ENCODE measurements at places on chromosomes 3 and 15.

GRCh38 chr15:64599716-64600115 lies 139.3 kb downstream of the ZNF609 start:
- DNase-seq, result no peak

GRCh38 chr3:153069598-153070510 lies 92.2 kb upstream of the RAP2B start:
- DNase-seq, result no peak

DNA sequence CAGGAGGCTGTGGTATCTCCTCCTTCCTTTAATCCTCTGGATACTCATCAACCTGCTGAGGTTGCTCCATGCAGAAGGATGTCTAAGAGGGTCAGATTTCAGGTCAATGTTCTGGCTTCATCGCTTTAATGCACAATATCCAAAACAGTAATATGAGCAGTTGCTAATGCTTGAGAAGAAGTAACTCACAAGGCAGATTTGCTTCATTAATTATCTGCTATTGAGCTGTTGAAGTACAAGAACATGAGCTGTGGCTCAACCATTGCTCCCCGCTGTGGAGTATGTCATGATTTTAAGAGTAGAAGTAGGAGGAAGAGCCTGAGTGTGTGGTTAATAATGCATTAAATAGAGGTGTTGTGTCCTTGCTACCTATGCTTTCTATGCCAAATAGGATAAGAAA lies 1412.9 kb upstream of the ALCAM start:
- no peak for DNase-seq

GRCh38 chr15:90412356-90413194 lies 24.5 kb downstream of the IQGAP1 start:
- DNase-seq, result no peak

GRCh38 chr15:89877083-89877425 lies 16.7 kb downstream of the AP3S2 start:
- DNase-seq, result no peak

DNA sequence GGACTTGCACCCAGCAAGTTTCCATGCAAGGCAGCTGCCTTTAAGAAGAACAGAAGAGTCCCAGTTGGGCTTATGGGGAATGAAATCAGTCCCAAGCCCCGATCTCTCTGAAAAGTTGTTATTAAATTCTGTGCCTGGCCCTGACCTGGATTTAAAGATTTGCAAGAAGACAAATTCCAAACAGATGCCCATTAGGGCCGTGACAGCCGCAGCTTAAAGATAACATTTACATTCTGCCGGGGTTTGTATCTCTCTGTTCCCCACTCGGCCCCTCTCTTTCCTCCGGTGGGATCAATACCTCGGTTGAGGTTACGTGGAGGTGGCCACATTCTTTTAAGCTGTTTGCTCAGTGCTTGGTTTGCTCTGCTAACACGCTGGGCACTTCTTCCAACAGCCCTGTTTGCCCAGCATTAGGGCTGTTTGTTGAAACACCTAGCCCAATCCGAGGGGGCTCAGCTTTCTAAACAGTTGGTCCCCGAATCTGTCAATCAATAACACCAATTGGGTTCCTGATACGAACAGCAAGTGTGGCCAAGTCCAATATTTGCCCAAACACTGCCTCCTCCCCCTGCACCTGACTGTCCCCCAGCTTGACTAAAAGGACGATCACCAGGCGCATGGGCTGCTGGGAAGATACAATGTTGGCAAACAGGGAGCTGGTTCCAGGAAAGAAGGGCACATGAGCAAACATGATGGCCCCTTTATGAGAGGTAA lies 108.6 kb downstream of the RPLP1 start:
- DNase-seq, result no peak

DNA sequence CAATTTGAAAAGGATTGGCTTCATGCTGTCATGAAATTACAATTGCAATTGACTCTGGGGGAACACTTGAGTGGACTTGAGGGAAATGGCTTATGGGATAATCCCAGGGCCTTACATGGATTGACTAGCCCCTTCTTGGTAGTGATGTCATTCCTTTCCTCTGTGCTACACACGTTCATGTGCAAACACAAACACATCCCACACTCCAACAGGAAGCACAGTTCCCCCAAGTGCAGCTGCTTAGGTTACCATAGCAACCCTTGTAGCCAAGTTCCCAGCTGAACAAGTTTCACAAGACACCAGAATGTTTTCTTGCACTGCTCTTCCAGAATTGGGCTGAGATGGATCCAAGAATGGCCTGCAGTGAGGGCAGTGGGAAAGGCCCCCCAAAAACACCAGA lies 217.0 kb downstream of the ZNF621 start:
- peak; percentile 6 for DNase-seq

DNA sequence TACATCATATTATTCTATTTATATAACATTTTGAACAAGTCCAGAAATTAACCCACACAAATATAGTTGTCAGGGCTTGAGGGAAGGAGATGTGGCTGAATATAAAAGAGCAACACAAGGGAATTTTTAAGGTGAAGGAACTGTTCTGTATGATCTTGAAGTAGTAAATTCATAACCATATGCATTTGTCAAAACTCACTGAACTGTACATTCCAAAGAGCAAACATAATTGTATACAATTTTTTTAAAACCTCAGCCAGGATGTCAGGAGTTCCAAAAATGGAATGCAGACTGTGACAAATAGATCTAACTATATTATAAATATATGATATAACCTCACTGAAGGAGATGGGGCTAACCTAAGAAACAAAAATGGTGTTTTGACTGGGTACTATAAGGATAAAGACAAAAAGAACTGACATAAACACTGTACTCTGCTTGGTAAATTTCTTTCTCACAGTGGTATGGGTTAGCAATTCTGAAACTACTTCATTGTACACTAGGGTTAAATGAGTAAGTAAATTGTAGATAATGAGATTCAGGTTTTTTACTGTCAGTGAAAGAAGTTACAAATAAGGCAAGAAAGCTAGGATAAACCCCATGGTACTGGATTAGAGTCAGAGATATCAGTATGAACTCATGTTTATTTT lies 14.4 kb downstream of the GOLGB1 start:
- no peak for DNase-seq

DNA sequence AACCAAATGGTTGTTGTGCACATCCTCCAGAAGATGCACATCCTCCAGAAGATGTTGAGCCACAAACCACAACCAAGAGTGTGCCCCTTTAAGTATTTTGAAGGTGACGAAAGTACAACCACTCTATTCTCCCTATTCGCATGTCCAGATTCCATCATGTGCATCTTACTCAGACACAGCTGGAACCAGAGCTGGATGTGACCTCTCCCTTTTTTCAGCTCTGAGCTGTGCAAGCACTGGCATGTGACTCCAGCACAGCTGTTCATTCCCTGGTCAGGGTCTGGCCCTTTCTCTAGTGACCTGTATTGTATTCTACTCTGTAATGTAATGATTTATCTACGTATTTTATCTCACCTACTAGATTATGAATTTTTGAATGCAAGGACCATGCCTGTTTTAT lies 29.3 kb upstream of the DLG1 start:
- DNase-seq, result no peak

DNA sequence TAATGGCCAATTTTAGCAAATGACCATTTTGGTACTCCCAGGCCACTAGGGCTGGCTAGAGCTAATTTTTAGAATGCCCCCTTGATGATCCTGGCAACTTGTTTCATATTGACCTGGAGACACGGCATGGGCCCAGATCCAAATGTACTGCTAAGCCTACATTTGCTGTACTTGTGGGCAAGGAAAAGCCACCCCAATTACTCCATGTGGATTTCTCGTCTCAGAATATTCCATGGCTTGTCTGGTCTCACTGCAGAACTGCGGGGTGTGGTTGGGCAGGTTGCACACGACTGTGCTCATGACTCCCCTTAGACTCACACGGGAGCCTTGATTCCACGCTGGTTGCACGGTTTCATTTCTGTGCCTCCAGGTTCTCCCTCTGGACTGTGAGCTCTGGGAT lies 140.9 kb downstream of the RPLP1 start:
- no peak for DNase-seq

DNA sequence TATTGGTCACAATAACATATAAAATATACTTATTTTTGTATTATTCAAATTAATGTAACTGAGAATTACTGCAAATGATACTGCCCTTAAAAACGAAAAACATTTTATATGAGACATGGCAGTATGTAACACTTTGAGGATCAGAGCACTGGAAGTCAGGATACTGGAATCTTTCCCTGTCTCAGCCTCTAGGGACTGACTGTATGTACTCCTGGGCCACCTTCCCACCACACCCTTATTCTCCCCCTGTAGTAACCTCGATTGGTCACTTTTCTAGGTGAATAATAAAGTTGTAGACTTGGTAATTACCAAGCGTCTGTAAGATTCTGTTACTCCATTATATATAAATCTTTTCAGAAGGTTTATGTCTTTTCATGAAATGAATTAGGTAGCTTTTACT lies 43.0 kb downstream of the LRRC49 start:
- no peak for DNase-seq

DNA sequence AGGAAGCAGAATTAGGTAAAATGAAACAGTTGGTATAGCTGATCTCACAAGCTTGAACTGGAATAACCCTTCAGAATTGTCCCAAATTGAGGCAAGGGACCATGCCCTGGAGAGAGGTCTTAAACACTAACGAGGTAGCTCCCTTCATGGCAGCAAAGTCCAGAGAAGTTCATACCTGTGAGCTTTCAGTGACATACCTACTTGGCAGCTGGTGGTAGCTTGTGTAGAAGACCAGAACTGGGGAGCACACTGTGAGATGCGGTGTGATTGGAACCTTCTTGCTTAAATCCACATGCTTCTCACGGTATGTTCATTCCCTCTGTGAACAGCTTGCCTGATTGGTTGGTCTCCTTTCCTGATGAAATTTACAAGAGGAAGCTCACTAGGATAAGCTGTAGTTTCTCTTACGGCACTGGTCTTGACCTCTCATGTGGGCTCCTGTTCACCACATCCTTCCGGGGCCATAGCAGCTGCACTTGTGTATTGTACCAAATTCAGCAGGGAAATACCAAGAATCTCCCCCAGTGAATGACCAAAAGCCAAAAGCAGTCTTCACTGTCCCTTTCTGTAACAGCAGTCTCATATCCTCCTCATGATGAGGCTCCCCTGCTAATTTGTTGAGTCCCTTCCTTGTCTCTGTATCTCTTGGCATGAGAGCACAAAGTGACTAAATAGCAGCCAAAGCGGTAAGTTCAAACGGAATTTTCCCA lies 483.7 kb upstream of the FRG2C start:
- DNase-seq, result no peak

GRCh38 chr3:142086581-142087090 lies 62.7 kb downstream of the TFDP2 start:
- DNase-seq, result no peak

DNA sequence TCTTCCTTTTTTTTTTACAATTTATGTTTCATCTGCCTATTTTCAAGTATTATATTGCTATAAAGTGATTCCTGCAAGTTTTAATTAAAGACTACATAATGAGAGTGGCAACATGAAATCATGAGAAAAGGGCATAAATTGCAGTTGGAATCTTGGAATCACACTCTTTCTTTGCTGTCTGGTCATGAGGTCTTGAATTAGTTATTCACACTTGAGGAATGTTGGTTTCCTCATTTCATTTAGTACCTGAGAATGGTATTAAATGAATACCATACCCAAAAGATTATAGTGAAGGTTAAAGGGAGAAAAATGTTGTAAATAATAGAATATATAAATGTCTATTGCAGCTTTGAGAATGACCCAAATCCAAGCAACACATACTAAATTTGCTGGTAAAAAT lies 25.8 kb upstream of the CNTN3 start:
- DNase-seq, result no peak

DNA sequence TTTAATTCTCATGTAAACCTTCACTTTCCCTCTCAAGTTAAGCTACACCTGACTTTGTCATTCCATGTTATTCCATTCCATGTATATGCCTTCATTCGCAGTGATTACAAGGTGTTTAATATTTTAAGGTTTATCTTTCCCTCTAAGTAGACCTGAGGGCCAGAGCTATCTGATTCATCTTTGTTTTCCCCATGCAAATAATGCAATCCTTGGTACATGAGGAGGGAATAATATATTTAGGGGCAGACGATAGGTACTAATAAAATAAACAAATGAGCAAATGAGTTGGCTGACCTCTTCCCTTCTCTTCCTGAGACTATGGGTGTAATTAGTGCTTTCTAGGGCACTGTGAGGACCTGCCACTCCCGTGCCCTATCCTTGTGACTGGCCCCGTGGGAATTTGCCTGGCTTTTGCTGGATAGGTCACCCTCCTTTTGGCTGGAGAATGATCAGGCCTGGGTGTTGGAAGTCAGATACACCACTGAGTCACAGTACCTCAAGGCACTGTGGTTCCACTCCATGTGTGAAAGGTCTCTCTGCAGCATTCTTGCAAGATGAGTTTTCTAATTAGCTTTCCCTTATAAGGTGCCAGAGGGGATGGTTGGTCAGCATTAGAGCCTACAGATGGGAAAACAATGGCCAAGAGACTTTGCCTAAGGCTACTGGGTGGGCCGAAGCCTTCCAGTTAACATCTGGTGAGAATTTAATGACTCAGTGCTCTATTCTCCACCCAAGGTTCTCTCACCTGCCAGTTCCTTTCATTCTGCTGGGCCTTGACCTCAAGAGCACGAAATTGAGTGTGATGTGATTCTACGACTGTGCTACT lies 183.2 kb downstream of the P3H2 start:
- no peak for DNase-seq

DNA sequence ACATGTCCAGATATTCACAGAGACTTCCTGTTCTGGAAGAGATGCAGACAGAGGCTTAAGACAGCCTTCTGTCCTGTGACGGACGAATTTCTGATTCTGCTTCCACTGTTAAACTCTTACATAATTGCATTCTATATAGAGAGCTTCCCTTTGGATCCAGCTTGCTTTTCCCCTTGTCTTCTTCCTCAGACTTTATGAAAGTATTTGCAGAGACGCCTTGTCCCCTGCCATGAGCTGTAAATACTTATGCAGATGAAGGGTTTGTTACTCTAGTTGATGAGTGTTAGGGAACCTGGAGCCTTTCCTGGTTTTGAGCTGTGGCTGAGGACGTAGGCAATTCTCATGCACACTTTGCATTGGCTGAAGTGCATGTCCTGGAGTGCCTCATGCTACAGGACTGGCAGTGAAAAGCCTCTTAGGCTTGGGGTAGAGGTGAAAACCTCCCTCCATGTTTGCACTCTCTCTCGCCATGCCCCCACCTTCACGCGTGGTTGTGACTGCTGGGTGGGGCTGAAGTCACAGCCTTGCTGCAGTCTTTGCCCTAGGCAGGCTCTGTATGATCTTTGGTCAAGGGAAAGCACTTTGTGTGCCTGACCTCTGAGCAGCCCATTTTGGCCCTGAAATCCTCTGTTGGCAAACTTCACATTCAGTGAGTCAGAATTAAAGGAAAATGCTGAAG lies 286.6 kb downstream of the PTPRG start:
- no peak for DNase-seq

DNA sequence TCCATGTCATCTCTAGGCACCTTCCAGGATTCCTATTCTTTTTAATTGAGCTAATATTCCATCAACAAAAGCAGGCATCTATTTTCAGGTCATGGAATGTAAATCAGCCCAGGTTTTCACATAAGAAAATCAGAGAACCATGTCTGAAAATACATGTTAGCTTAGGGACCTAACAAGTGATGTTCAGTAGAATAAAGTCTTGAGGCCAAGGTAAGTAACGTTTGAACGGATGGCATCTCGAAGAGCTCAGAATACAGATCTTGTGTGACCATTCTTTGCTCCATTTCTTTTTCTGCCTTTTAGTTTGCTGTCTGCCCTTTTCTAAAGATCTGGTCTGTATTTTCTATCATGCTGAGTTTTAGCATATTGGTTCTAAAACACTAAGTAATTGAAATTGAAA lies 16.5 kb upstream of the KCNMB2 start:
- DNase-seq, result no peak

- DNase-seq, result no peak
These were observed 200.7 kb downstream of the UBE3A start for GRCh38 chr15:25238126-25238525.

GRCh38 chr15:93261845-93262244 lies 172.8 kb upstream of the RGMA start:
- no peak for DNase-seq

- no peak for DNase-seq
These were observed 2.3 kb downstream of the CYP8B1 start for GRCh38 chr3:42873221-42873982.

All from neuronal stem cell (in vitro differentiated cells).